ENCODE measurements at places on chromosomes 11 and 22.

DNA sequence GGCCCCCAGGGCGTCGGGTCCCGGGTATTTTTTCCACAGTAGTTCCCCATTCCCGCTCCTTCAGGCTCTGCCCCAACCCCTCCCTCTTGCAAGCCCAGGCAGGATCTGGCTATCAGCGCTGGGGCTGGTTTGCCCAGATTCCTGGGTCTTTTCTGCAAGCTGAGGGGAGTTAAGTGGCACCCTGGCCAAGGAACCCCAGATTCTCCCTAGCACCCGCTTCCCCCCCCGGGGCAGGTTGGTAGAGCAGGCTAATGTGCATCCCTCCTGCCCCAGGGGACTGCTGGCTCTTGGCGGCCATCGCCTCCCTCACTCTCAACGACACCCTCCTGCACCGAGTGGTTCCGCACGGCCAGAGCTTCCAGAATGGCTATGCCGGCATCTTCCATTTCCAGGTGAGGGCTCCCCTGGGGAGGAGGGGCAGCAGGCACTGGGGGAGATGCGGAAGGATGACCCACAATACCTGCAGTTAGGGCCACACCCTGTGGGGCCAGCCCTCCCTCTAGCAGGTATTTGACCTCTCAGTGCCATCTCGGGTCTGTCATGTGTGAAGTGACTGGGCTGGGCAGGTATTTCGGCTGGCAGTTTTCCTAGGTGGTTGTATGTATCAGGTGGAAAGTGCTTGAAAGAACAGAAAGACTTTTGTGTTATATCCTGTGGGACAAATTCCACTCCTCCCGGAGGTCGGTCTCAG lies 1.6 kb downstream of the CAPN1 start:
- no peak for DNase-seq

DNA sequence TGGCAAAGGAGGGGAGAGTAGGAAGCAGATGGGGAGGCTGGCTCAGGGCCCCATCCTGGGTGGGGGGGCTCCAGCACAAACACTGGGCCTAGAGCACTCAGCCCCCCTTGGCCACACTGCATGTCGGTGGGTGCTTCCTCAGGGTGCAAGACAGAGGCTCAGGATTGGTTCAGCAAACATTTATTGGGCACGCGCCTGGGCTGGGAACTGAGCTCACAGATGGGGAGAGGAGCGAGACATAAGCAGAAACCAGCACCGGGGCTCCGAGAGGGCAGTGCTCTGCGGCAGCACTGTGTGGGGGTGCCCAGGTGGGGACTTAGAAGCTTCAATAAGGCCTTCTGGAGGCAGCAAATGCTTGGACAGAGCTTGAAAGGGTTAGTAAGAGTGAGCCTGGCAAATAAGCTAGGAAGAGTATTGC lies 12.1 kb upstream of the EHD1 start:
- DNase-seq, result no peak

DNA sequence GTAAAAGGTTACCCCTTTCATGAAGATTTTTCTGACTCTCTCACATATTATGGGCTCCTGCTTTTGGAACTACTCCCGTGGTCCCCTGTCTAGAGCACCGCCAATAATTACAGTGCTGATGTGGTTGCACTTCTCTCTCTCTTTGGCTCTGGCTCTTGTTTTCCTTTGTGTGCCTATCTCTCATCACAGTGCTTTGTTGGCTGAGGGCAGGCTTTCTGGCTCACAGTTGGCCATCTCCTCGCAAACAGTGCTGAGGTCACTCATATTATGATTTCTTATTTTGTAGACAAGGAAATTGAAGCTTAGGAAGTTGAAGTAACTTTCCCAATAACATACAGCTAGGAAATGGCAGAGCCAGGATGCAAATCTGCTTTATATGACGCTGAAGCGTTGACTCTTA lies 192.5 kb downstream of the DDX10 start:
- DNase-seq, result no peak

DNA sequence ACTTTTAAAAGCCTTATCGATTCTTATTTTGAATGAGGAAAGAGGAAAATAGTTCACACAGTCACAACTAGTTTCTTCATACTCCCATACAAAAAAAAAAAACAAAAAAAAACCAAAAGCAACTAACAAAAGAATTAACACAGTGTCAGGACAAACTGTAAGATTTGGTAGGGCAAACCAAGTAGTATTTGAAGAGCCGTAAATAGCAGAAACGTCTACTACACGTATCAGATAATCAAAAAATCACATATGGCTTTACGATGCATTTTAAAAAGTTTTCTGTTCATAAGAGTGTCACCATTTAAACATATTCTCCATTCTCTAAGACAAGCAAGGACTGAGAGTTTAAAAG lies 2.3 kb downstream of the PICALM start:
- DNase-seq, result no peak

- no peak for DNase-seq
Observed at GRCh38 chr11:45303316-45303715, 17.2 kb upstream of the SYT13 start.

DNA sequence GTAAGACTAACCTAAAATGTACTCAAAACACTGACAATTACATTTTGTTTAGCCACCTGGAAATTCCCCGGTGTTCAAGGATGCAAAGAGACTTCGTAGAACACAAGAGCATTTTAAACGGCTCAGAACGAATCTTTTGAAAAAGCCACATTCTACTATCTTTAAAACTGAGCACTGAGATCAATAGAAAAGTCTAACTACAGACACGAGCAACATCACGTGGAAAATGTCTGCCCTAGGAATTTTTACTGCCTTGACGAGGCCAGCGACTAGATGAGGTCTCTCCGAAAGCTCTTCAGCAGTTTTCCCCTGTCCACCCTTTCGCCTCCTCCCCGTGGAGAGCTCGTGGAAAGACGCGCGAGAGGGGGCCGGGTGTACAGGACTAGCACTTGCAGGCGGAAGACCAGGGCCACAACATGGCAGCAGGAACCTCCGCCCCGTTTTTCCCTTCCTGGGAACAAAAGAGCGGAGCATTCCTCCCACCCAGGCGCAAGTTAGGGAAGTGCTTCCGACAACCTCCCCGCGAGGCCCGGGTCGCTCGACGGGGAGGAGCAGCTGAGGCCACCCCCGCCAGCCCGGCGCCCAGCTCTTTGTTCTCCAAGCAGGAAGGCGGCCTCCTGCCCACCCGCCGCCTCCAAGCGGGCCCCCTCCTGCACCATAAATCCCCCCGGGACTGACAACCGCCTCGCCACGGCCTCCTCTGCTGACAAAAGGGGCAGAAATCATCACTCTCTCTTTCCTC lies 1.1 kb downstream of the EIF4G2 start:
- DNase-seq, result peak; percentile 59

GRCh38 chr22:19612866-19613572 lies 88.8 kb upstream of the CLDN5 start:
- DNase-seq, result no peak

GRCh38 chr11:12792590-12792989 lies 118.4 kb downstream of the TEAD1 start:
- no peak for DNase-seq

DNA sequence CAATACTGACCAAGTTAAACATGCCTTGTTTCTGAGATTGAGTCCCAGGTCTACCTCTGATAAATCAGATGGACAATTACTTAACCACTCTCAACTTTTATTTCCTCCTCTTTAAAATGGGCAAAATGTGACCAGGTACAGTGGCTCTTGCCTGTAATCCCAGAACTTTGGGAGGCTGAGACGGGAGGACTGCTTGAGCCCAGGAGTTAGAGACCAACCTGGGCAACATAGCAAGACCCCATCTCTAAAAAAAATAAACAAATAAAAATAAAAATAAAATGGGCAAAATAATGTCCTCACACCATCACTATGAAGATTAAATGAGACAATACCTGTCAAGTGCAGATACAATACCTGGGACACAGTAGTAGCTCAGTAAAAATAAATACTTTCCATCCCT lies 33.0 kb downstream of the FZD4 start:
- DNase-seq, result no peak

- DNase-seq, result no peak
Observed at GRCh38 chr22:19120829-19121630, 1.2 kb downstream of the DGCR2 start.

GRCh38 chr11:75539459-75540334 lies 14.0 kb upstream of the GDPD5 start:
- DNase-seq, result no peak

DNA sequence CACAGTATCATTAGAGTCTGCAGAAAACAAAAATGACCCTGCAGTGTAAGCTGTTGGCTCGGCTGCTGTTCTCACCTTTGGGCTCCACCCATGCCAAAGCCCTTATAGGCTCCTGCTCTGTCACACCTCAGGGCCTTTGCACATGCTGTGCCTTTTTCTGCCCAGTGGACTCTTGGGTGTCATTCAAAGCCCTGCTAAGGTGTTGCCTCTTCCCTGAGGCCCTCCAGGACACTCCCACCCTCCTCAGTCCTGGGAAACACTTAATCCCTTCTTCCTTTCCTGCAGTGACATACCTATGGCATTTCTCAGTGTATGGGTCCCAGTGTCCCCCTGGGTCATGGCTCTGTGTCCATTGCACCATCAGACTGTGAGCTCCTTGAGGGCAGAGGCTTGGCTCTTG lies 29.1 kb upstream of the CACNG2 start:
- DNase-seq, result no peak

- no peak for DNase-seq
Observed at GRCh38 chr22:46088541-46089311, 61.6 kb upstream of the PPARA start.

DNA sequence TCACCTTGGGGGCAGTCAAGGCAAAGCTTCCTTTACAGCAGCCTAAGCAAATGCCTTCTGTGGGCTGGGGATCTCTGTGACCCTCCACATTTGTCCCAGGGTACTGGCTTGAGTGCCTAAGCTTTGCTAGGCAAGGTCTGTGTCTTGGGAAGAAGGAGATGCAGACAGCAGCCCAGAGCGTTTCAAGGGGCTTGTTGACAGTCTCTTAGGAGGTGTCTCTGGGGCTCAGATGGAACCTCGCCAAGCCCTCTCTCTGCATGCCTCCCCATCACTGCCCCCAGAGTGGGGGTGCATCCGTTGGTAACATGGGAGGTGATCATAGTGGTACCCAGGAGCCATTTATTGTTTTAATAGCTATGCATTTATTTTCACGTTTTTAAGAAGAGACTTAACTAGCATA lies 29.1 kb upstream of the TMPRSS4 start:
- no peak for DNase-seq

DNA sequence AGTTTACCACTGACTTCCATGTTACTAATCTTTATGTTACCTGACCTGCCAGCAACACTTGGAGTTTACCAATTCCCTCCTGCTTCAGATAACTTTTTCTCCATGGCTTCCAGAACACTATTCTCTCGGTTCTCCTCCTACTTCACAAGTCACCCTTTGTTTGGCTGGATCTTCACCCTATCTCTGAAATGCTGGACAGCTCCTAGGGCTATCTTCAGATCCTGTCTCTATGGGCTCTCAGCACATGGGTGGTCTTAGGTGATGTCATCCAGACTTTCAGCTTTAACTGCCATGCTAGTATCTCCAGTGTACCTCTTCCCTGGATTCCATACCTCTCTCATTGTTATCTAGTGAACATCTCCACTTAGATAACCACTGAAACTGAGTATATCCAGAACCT lies 12.2 kb upstream of the VWCE start:
- DNase-seq, result no peak

All from stimulated activated CD8-positive, alpha-beta memory T cell treated with anti-CD3 and anti-CD28 coated beads, Interleukin-4, amount 100 ng/mL, for 48 hours (primary cell).